Activated T-helper 1 cell treated with anti-CD3 and anti-CD28 coated beads, Interleukin-12 subunit alpha, Interleukin-12 subunit beta, Interleukin-2, Interleukin-4 antibody, amounts not matched to agents 30 ng/mL and 10 ng/mL and 1 ng/mL, durations not matched to agents 14 hours and 24 hours and 36 hours (primary cell): ENCODE measurements at places on chromosomes 5 and 9. TPM values are rescaled to one million over a fixed set of nuclear protein-coding genes. Genes with fewer than 3 reads are reported as not detected.

RANBP3L gene
- total RNA-seq = not detected in 2 replicates

RALGPS1 gene
- total RNA-seq = 1.4 and 1.8 TPM in 2 replicates

PCDHGB6 gene
- 0.12 and 0.18 TPM in 2 replicates for total RNA-seq

APC gene
- 20.3 and 24.4 TPM in 2 replicates for total RNA-seq
